Retinal pigment epithelial cell (primary cell): ENCODE measurements at places on chromosomes 2 and 18.

DNA sequence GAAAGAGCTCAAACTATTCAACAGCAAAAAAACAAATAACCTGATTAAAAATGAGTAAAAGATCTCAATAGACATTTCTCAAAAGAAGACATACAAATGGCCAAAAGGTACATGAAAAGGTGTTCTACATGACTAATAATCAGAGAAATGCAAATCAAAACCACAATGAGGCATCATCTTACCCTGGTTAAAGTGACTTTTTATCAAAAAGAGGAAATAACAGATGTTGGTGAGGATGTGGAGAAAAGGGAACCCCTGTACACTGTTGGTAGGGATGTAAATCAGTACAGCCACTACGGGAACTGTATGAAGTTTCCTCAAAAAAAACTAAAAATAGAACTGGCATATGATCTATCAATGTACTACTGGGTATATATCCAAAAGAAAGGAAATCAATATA lies 39.8 kb upstream of the TMEM163 start:
- DNase-seq: no peak

DNA sequence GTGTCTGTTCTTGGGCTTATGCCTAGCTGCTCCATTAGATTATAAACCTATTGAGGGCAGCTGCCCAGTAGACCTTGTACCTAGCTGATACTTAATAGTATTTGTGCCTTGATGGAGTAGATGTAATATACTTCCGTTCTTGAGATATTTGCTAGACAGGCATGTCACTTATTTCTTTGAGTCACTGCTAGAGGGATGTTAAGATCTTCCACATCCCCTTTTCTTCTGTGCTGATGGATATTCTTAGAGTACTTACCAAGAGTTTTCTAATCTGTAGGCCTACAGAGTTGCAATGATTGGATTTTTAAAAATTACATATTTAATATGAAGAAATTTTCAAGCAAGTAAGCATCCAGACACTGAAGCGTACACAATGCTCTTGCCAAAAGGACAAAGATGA lies 226.7 kb downstream of the TPGS2 start:
- DNase-seq: no peak

GRCh38 chr18:79899609-79900445 lies 51.6 kb downstream of the SLC66A2 start:
- no peak for DNase-seq

DNA sequence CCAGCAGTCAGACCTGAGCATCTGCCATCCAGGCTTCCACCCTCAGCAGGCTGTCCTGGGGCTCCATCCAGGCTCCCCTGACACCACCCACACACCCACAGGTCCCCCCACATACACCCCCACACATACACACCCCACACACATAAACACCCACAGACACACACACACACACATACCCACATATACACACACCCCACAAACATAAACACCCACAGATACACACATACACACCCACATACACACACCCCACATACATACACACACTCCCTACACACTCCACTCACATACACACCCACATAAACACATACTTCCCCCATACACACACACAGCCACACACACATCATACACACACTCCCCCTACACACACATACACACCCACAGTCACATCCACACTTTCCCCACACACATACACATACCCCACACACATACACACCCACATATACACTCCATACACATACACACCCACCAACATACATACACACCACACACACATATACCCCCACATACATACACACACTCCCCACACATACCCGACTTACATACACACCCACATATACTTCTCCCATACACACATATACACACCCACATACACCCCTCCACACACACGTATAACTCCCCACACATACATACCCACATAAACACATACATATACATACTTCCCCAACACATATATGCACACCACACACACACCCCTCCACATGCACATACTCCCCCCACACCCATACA lies 183.3 kb upstream of the ETAA1 start:
- no peak for DNase-seq

DNA sequence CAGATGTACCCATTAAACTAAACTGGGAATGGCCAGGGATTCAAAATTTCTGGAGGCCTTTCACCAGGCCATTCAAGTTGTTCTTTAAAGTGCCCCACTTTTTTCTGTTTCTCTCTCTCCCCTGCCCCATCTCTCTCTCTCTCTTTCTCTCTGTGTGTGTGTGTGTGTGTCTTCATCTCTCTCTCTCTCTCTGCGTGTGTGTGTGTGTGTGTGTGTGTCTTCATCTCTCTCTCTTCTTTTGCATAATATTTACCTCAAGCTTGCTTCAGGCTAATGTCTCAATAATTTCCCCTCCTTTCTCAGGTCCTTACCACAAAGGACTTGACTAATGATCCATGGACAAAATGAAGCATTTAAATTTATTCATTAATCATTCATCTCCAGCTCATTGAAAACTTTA lies 164.2 kb upstream of the KLHL14 start:
- DNase-seq: no peak

- DNase-seq: no peak
Measured at GRCh38 chr2:189097934-189098333, 81.6 kb downstream of the COL5A2 start.

- no peak for DNase-seq
Measured at GRCh38 chr2:145028101-145028920, 508.4 kb upstream of the ZEB2 start.

GRCh38 chr2:68907232-68907919 lies 36.2 kb upstream of the BMP10 start:
- no peak for DNase-seq

- no peak for DNase-seq
Measured at GRCh38 chr2:86134709-86135108, 28.7 kb downstream of the PTCD3 start.

- no peak for DNase-seq
Measured at GRCh38 chr2:203804764-203805485, 62.6 kb upstream of the CTLA4 start.

DNA sequence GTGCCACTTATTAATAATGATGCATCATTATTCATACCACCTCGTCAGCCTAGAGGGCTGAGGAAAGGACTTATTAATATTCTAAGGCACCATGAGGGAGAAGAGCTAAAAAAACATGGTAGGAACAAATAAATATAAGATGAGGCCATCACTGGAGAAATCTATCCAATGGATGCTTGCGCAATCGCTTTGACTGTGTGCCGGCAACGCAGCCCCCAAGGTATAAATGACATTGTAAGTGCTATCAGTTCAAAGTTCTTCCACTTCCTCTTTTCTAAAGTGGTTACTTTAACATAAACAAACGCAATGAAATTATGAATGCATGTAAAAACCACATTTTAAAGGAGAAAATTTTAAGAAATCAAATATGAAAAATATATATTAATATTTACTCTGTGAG lies 164.6 kb downstream of the EIPR1 start:
- no peak for DNase-seq

- DNase-seq: peak; percentile 68
Measured at GRCh38 chr18:11268741-11269233, 119.4 kb upstream of the PIEZO2 start.

GRCh38 chr2:172693037-172693436 lies 42.6 kb upstream of the RAPGEF4 start:
- peak; percentile 77 for DNase-seq

DNA sequence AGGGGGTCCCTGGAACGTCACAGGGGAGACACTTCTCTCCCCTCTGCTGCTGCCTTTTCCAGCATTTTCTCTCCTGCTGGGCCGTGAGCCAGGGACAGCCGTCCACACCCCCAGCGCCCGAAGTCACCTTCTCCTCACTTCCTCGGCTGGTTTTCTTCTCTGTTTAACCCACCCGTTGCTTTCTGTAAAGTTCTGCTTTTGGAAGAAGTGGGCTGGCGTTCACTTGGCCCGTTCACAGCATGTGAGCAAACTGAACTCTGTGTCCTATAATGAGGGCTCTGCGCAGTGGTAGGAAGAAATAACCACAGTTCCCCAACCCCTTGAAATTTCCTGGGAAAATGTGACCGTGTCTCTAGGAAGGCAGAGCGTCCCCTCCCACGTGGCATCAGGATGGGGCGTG lies 187.0 kb upstream of the HDAC4 start:
- no peak for DNase-seq

DNA sequence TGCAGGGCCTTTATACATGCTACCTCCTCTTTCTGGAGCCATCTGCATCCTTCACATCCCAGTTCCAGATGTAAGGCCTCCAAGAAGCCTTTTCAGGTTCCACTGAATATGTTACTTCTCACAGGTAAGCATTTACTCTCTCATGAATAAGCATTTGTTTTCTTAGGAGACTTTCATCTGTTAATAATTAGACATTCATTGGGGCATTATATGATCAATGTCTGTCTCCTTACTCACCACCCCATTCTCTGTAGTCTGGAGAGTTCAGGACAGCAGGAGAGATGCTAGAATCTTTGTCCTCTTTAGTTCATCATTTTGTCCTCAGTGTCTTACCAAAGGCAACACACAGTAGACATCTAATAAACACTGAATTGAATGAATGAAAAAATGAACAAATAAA lies 185.7 kb downstream of the NCKAP5 start:
- DNase-seq: no peak

GRCh38 chr2:117949806-117950205 lies 64.1 kb downstream of the CCDC93 start:
- DNase-seq: no peak

- no peak for DNase-seq
Measured at GRCh38 chr2:20410556-20411277, 36.2 kb upstream of the RHOB start.

- DNase-seq: no peak
Measured at GRCh38 chr2:176745543-176746200, 466.9 kb upstream of the HNRNPA3 start.

- DNase-seq: no peak
Measured at GRCh38 chr2:126703311-126703710, 47.4 kb downstream of the GYPC start.

DNA sequence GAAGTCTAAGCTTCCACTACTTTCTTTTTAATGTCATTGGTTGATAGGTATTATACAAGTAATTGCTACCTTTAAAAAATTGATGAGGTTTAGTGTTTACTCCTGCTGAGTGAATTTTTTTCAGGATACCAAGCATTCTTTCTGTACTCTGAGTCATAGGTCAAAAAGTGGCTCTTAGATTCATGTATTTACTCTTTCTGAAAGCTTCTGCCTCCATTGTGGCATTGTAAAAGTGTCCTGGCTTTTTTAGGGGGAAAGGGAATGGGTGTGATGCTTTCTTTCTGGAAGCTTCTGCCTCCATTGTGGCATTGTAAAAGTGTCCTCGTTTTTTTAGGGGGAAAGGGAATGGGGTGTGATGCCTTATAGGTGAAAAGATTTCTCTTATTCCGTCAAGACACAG lies 286.5 kb downstream of the LPIN1 start:
- no peak for DNase-seq

- no peak for DNase-seq
Measured at GRCh38 chr2:165240916-165241315, 1.7 kb downstream of the SCN2A start.

DNA sequence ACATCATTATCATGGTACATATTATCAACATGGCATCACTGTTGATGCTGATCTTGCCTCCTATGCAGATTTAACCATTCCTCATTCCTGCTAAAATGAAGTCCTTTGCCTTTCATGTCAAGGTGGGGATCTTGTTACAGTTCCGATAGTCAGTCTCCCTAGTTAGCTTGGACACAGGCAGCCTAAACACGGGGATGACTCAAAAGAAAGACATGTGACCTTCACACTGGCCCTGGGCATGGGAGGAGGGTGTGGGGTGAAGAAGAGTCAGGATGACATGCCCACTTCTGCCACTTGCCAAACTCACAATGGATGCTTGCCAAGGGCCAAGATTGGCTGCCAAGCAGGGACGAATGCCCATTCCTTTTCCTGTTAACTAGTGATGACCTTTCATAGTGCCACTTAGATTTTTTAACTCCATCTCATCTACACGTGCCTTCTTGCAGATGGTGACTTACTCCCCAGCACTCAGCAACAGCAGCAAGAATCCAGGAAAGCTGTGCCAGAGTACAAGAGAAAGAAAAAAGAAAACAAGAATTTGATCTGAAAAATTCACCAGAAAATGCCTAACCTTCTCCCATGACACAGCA lies 13.9 kb upstream of the SLC1A4 start:
- no peak for DNase-seq

DNA sequence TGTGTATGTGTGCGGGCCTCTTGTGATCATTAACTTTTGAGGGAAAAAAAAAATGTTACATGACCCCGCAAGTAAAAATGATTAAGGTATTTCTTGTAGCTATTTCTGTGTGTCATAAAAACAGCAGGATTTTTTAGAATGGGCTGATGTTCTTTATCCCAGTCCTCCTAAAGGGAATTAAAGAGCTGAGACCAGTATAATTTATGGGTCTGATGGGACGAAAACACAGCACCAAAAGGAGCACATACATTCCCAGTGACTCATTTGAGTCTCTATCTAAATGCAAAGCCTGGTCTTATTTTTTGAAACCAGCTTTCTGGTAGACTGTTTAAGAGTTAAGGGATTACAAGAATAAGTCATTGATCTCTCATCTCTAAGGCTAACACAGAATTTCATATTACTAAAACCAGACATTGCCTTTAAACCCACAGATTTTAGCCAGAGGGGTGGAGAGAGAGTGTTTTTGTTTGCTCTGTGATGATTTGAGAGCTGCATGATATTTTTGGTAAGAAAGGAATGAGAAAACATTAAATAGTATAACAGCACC lies 342.3 kb upstream of the EPHA4 start:
- no peak for DNase-seq

DNA sequence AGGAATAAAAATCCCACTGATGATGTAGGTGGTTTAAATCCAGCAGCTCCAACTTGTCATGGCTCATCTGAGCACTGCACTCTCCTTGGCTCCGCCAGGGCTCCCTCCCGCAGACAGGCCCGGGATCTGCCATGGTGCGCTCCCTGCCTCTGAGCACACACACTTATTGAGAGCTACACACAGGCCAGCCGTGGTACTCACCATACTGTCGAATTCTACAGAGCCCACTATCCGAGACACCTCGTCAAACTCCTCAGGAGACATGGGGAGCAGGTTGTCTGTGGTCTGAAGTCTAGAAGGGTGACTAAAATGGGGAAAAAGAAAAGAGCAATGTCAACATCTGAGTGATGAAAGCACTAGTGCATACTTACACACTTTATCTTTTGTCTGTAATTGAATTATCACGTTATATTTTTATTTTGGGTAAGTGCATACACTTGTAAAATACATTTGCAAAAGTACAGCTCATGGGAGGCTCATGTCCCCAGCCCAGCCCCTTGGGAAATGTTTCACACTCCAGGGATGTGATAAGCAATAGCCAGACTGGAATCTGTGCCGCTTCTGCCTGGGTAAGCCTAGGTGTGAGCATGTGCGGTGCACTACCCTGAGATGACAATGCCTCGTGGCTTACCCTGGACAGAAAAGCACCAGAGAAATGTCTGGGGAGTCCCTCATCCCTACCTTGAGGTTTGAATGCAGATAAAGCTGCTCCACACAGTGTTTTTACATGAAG lies 39.2 kb downstream of the STAT1 start:
- no peak for DNase-seq

DNA sequence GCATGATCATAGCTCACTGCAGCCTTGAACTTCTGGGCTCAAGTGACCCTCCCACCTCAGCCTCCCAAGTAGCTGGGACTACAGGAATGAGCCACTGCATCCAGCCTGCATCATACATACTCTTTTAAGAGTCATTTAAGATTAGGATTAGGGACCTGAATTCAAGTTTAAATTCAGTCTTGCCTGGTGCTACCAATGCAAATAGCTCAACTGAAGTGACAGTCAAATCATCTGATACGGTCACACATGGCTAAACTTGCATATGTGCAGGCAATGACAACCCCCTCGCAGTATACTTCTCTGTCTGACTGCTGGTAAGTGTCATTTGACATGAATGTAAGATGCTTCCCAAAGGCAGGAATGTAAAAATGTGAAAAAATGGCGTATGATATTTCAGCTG lies 31.8 kb upstream of the TMEM131 start:
- no peak for DNase-seq

- DNase-seq: no peak
Measured at GRCh38 chr2:64186699-64187605, 42.7 kb upstream of the PELI1 start.
